ENCODE measurements at places on chromosomes 5 and 9. TPM values are rescaled to one million over a fixed set of nuclear protein-coding genes. Genes with fewer than 3 reads are reported as not detected.

TEX48 gene
- polyA plus RNA-seq: not detected

IFT74 gene
- polyA plus RNA-seq: 14.1 TPM

ROR2 gene
- polyA plus RNA-seq: 1.5 TPM

AK6 gene
- 73.7 TPM for polyA plus RNA-seq

CATSPER3 gene
- polyA plus RNA-seq: 1.4 TPM

PCDHGB6 gene
- 0.22 TPM for polyA plus RNA-seq

DNA sequence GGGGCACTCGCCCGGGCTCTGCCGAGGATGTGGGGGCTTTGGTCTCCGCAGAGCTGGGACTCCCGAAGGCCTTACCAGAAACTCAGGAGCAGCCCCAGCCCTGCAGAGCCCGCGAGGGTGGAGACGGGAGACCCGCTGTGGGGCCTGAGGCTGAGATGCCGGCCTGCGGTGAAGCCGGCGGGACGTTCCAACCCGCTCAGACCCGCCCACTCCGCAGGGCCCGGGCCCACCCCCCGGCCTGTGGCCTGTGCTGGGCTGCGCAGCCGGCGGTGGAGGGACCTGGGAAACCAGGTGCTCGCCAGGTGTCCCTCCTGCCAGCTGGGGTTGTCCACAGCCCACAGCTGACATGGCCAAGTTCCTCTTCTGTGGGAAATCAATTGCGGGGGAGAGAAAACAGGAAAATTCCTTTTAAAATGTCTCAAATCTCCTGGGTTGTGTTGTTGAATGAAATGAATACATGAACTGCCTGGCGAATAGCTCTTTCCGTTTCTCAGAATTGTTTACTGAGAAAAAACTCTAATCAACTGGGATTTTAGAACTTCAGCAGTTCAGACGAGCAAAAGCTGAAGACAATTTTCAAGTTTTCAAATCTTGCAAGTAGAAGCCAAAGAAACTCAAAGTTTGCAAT, 49.0 kb upstream of the IRX4 start:
- H3K27me3 ChIP-seq: peaks cover 19% of the 10 kb centered on the region
- DNase-seq: peak; percentile 60
- H3K4me3 ChIP-seq: no peak overlapping the region
- H3K36me3 ChIP-seq: no peaks in the 10 kb centered on the region

DNA sequence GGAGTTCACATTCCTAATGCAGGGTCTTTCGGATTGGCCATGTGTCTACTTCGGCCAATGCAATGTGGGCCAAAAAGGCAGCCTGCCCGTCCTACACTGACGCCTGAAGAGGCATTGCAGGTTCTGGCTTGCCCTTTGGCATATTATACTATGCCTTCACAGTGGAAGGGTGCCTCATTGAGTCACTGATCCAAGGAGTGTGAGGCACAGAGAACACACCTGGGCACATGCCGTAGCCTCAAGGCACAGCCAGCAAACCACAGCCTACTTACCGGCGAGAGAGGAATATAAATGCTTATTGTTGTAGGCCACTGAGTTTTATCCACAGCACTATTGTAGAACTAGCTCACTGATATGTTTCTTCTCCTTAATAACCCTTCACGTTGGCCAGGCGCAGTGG, 409.6 kb downstream of the GADD45G start:
- peaks cover 4% of the 10 kb centered on the region for H3K4me1 ChIP-seq
- no peaks in the 10 kb centered on the region for H3K36me3 ChIP-seq
- no peak for DNase-seq
- H3K27ac ChIP-seq: no peak overlapping the region

- H3K4me3 ChIP-seq: no peak overlapping the region
- no peaks in the 10 kb centered on the region for H3K4me1 ChIP-seq
- H3K27ac ChIP-seq: no peak overlapping the region
- H3K36me3 ChIP-seq: no peaks in the 10 kb centered on the region
Observed at GRCh38 chr9:110338143-110338542, 480 bp upstream of the TXNDC8 start.

DNA sequence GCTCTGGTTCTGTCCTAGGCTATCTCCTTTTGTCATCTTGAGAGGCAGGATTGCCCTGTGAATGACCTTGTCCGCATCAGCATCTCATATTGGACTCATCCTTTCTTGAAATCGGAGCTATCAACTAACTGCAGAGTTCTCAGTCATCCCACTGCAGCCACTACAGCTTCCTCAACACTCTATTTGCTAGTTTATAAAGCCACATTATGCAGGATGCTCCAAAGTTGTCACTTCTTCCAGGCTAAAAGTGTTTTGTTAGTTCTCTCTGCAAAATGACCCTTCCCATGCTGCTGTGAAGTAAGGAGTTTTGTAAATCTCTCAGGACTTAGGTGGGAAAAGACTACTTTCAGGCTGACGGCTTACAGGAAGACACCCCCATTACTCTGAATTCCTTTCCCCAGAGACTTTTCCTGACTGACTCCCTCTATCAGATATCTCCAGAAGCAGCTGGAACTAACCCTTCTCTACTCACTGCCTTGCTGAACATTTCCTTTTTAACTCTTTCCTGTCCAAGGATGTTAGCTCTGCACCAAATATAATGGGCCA, 257.6 kb downstream of the NFIB start:
- no peak overlapping the region for H3K27ac ChIP-seq
- H3K27me3 ChIP-seq: no peaks in the 10 kb centered on the region
- peak; percentile 27 for DNase-seq
- no peak overlapping the region for H3K4me3 ChIP-seq

- H3K4me3 ChIP-seq: no peak overlapping the region
- no peak overlapping the region for H3K27ac ChIP-seq
Observed at GRCh38 chr5:173114536-173114935, 29.8 kb upstream of the BNIP1 start.

DNA sequence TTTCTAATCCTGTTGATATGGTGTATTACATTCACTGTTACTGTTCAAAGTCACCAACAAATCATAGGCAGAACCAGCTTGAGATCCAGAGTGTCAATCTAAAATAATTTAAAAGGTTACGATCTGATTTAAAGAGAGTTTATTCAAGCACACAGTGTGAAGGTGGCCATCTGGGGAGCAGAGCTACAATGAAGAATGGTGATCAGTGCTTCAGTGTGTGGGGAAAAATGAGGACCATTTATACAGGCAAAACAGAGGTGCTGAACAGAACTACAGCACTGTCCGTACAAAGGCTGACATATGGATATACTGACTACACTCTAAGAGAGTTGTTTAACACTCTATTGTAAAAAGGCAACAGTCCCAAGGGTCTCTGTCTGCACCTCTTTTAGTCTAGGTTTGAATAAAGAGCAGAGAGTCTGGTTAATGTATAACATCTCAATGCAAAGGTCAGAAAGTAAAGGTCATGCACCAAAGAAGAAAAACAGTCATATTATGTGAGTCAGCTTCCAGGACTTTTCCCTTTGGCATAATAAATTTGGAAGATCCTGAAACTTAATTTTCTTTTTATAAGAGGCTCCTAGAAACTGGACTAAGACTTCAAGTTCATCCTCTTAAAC, 29.7 kb upstream of the TDRD7 start:
- peak overlapping the region; percentile 89 for H3K27ac ChIP-seq
- H3K4me1 ChIP-seq: no peaks in the 10 kb centered on the region
- no peaks in the 10 kb centered on the region for H3K27me3 ChIP-seq
- DNase-seq: peak; percentile 58
- no peak overlapping the region for H3K4me3 ChIP-seq
- no peaks in the 10 kb centered on the region for H3K36me3 ChIP-seq

GRCh38 chr5:20469390-20469789, 481.4 kb upstream of the CDH18 start:
- no peak overlapping the region for H3K27ac ChIP-seq
- H3K4me3 ChIP-seq: no peak overlapping the region
- H3K36me3 ChIP-seq: no peaks in the 10 kb centered on the region
- no peaks in the 10 kb centered on the region for H3K4me1 ChIP-seq

DNA sequence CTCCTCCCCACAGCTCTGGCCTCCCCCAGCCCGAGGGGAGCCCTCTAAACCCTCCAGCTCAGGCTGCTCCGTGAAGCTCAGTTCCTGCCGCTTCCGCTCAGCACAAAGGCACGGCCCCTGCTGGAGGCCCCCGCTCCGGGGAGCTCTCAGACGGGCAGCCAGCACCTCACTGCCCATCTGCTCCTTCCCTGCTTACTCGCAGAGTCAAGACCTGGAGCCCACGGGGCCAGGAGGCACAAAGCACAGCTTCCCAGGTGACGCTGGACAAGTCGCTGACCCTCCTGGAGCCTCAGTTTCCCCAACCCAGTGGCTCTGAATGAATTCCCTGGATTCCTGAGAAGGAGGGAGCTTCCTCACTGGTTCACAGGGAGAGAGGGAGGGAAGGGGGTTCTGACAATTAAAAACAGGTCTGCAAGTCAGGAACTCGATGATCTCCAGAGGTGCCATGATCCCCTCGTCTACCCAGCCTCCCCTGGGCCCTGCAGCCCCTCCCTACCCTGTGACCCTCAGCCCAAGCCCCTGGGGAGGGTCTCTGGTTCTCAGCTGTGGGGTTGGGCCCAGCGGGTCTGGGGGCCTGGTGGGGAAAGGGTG, 36.2 kb downstream of the VAV2 start:
- peak overlapping the region; percentile 74 for H3K27ac ChIP-seq
- no peaks in the 10 kb centered on the region for H3K36me3 ChIP-seq
- peaks cover 54% of the 10 kb centered on the region for H3K4me1 ChIP-seq
- DNase-seq: peak; percentile 88
- no peaks in the 10 kb centered on the region for H3K27me3 ChIP-seq

GRCh38 chr5:125152461-125153189, 406.2 kb upstream of the ZNF608 start:
- no peaks in the 10 kb centered on the region for H3K27me3 ChIP-seq
- peaks cover 5% of the 10 kb centered on the region for H3K4me1 ChIP-seq
- H3K4me3 ChIP-seq: no peak overlapping the region
- no peak overlapping the region for H3K27ac ChIP-seq

- H3K27ac ChIP-seq: no peak overlapping the region
- DNase-seq: no peak
- no peak overlapping the region for H3K4me3 ChIP-seq
- no peaks in the 10 kb centered on the region for H3K27me3 ChIP-seq
- H3K36me3 ChIP-seq: no peaks in the 10 kb centered on the region
- no peaks in the 10 kb centered on the region for H3K4me1 ChIP-seq
Observed at GRCh38 chr5:81980160-81980559, 8.3 kb downstream of the ATG10 start.

- H3K27me3 ChIP-seq: no peaks in the 10 kb centered on the region
- H3K4me3 ChIP-seq: no peak overlapping the region
- no peak overlapping the region for H3K27ac ChIP-seq
- no peak for DNase-seq
- H3K4me1 ChIP-seq: no peaks in the 10 kb centered on the region
Observed at GRCh38 chr5:35436400-35437057, 181.1 kb upstream of the SPEF2 start.

GRCh38 chr5:18954239-18954638, 1033.8 kb downstream of the CDH18 start:
- no peaks in the 10 kb centered on the region for H3K36me3 ChIP-seq
- no peaks in the 10 kb centered on the region for H3K4me1 ChIP-seq
- no peak overlapping the region for H3K4me3 ChIP-seq
- H3K27me3 ChIP-seq: no peaks in the 10 kb centered on the region
- H3K27ac ChIP-seq: no peak overlapping the region
- no peak for DNase-seq

DNA sequence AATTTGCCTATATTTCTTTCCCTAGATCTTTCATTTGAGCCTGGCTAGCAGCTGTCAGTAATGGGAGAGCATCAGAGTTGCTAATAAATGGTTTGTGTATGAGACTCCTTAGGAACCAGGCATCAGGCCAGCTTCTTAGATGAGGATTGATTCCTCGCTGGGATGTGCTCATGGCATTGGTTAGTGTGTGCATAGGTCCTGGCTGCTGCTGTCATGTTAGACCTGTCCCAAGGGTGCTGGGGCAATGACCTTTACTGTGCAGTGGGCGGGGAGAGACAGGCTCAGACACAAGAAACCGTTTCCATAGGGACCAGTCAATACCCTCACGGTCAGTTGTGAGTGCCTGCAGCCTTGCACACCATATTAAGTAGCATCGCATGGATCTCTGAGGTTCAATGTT, 112.3 kb upstream of the NR3C1 start:
- no peaks in the 10 kb centered on the region for H3K36me3 ChIP-seq
- H3K4me1 ChIP-seq: no peaks in the 10 kb centered on the region

GRCh38 chr9:98521141-98521540, 187.6 kb downstream of the GABBR2 start:
- no peak overlapping the region for H3K4me3 ChIP-seq
- H3K36me3 ChIP-seq: no peaks in the 10 kb centered on the region
- no peaks in the 10 kb centered on the region for H3K27me3 ChIP-seq
- no peak for DNase-seq
- H3K27ac ChIP-seq: no peak overlapping the region

- peaks cover 4% of the 10 kb centered on the region for H3K4me1 ChIP-seq
- H3K27ac ChIP-seq: no peak overlapping the region
- no peak for DNase-seq
- H3K4me3 ChIP-seq: no peak overlapping the region
- no peaks in the 10 kb centered on the region for H3K36me3 ChIP-seq
Observed at GRCh38 chr5:143248822-143249579, 154.5 kb downstream of the NR3C1 start.

GRCh38 chr5:83751201-83751600, 30.5 kb upstream of the HAPLN1 start:
- H3K27me3 ChIP-seq: no peaks in the 10 kb centered on the region
- H3K4me3 ChIP-seq: no peak overlapping the region
- H3K36me3 ChIP-seq: no peaks in the 10 kb centered on the region
- H3K27ac ChIP-seq: no peak overlapping the region
- H3K4me1 ChIP-seq: no peaks in the 10 kb centered on the region
- no peak for DNase-seq

Data from kidney (tissue), 22 donors.